ENCODE measurements at places on chromosomes 4 and X.

- no peak for DNase-seq
Measured at GRCh38 chrX:53449632-53450031, 15.5 kb upstream of the HSD17B10 start.

GRCh38 chr4:172983014-172983413, 185.6 kb upstream of the GALNT7 start:
- no peak for DNase-seq

GRCh38 chrX:135541351-135541750, 20.9 kb downstream of the INTS6L start:
- DNase-seq: no peak

GRCh38 chrX:27522500-27522899, 59.4 kb upstream of the PPP4R3C start:
- no peak for DNase-seq

GRCh38 chr4:8433136-8433535, 7.4 kb downstream of the ACOX3 start:
- DNase-seq: no peak

DNA sequence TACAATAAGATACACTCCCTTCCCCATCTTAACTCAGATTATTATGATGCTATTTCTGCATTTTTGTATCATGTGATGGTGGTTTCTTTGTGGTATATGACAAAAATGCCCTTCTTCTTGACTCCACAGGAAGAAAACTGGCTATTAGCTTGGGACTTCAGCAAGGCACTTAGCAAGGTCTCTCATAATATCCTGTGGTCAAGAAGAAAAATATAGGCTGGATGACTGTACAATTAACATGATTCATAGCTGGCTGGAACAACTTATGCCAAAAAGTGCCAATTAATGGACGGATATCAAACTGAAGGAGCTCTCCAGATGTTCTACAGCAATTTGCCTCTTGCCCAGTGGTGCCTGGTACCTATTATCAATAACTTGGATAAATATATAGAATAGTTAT, 2.3 kb upstream of the MID1IP1 start:
- no peak for DNase-seq

GRCh38 chr4:158170691-158171561, 1.9 kb downstream of the GASK1B start:
- no peak for DNase-seq

DNA sequence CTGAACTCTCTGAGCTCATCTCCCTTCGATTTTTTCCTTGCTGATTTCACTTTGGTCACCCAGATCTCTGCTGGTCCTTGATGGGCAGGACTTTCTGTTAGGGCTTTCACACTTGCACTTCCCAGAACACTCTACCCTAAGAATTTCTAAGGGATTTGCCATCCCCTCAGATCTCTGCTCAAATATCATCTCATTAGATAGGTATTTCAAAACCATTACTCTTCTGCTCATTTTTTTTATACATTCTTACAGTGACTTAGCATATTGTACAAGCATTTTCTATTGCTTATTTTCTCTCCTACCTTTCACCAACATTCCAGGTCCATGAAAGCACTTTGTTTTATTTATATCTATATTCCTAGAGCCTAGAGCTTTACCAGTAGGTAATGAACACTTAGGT, 913.3 kb downstream of the PDHA2 start:
- no peak for DNase-seq

- DNase-seq: no peak
Measured at GRCh38 chr4:163343604-163344146, at the start of gene NPY5R. NPY5R (plus strand) TSS chr4:163343892; CDS start chr4:163350274, 6,382 bp downstream.

DNA sequence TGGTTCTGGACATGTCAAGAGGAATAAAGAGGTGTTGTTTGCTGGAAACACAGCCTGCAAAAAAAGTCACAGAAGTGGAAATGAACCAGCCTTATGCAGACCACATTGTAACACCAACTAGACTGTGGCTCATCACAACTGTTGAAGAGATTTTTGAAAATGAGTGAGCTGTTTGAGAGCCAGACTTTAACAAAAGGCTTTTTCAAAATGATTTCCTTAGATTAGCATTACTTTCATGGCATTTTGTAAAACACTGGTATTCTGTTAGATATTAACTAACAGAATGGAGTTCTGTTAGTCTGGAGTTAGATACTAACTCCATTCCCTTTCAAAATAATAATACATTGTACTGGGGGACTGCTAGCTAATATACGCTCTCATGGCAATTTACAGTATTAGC, 60.6 kb upstream of the GABRA2 start:
- no peak for DNase-seq
